ENCODE measurements at places on chromosomes 7 and 10.

- peak; percentile 61 for DNase-seq
Measured at GRCh38 chr7:129845972-129846327, 106.8 kb downstream of the UBE2H start.

DNA sequence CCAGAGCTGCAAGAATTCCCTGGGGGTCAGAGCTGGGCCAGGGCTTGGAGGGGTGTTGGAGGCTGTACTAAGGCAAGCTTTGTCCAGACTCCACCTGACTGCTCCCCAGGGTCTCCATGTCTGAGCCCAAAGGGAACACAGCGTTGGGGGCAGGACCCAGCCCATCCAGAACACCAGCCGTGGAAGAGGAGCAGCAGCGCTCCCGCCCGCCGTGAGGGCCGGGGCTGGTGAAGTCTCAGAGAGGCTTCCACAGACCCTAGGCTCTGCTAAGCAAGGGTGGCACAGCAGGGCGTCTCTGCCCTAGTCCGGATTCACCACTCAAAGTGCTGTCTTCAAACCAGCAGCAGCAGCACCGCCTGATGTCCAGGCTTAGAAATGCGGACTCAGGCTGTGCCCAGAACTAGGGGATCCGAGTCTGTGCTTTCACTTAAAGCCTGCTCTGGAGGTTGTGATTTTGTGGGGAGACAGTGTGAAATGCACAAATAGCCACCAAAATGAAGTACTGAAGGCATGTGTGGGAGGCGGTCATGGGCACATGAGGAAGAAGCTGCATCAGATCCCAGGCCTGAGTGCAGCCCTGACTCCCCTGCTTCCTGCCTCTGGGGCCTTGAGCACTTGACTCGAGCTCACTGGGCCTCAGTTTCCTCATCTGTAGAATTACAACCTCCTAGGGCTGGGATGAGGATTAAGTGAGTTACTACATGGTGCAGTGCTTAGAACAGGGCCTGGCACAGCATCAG, 16.6 kb upstream of the AQP1 start:
- no peak for DNase-seq

DNA sequence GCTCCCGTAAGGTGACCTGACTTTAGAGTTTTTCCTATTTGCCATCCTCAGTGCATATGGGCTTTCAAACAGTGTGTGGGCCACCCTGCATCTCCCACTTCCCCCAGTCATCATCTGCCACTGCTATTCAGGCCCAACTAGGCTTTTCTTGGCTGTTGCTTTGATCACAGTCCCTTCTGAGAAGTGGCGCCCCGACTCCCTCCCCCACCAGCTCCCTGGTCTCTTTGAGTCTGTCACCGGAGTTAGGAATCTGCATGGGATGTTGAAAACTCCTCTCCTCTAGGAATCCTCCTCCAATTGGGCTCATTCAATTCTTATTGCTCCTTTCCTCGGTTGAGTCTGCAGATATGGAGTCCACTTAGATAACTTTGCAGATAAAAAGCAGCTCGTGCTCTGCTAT, 32.1 kb downstream of the HIF1AN start:
- DNase-seq: no peak

- DNase-seq: no peak
Measured at GRCh38 chr10:58618158-58618676, 105.5 kb downstream of the BICC1 start.

- no peak for DNase-seq
Measured at GRCh38 chr7:41858201-41858600, 155.3 kb upstream of the INHBA start.

GRCh38 chr7:118080947-118081346, 103.0 kb upstream of the LSM8 start:
- no peak for DNase-seq

DNA sequence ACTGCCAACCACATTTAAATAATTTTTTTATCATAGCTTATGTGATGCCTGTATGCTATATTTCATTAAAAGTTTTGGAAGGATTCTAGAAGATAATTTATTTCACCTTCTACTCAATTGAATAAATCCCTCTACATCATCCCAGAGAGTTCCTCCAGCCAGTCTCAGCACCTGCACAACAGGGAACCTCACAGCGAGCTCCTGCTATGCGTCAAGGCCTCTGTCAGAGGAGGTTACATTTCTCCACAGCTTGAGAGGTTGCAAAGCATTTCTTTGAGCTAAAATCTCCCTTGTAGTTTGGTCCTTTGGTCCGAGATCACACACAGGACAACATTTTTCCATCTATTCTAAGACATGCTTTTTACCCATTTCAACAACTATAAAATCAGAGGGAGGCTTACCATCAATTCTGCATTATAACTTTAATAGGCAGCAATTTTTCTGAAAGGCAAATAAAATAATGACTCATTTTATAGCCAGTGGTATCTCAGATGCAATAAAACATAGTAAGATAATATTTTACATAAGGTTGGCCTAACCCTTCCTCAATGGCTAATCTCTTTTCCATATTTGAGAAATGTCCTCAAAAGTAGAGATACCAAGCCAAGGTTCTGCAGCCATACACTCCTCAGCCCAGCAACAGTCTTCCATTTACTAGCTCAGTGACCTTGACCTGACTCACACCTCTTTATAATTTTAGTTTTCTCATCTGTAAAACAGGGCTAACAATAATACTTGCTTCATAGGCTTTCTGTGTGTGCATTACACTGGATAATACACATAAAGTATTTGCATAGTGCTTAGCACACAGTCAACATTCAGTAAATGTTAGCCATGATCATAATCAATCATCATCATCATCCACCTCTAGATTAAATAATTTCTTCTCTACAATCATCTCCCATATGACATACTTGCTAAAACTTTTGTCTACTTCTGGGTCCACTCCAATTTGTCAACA, 68.8 kb downstream of the DOCK4 start:
- no peak for DNase-seq

DNA sequence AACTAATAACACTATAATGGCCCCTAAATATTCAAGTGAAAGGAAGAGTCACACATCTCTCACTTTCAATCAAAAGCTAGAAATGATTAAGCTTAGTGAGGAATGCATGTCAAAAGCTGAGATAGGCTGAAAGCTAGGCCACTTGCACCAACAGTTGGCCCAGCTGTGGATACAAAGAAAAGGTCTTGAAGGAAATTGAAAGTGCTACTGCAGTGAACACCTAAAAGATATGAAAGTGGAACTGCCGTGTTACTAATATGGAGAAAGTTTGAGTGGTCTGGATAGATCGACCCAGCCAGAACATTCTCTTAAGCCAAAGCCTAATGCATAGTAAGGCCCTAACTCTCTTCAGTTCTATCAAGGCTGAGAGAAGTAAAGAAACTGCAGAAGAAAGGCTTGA, 12.1 kb upstream of the SNX13 start:
- DNase-seq: no peak

- no peak for DNase-seq
Measured at GRCh38 chr10:78250313-78251015, 216.8 kb downstream of the RPS24 start.

DNA sequence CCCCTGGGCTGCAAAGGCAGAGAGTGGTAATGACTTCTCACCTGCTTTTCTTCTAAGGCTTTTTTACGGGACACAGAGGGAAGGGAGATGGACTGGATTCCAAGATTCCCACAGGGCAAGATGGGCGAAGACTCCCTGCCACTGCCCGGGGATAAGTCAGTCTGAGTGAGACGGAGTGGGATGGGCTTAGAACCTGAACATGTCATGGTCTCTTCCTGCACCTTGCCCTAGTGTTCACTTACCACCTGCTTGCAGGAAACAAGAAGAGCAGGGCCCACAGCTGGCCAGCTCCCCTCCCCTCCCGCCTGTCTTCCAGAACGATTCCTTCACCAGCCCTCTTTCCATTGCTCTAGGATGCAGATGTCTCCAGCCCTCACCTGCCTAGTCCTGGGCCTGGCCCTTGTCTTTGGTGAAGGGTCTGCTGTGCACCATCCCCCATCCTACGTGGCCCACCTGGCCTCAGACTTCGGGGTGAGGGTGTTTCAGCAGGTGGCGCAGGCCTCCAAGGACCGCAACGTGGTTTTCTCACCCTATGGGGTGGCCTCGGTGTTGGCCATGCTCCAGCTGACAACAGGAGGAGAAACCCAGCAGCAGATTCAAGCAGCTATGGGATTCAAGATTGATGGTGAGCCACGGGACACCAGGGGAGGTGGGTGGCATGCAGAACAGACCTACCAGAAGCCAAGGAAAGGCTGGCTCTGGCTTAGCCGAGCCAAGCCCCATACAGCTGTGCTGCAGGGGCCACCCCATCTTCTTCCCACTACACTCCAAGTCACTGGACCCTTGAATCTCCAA, 1.3 kb downstream of the SERPINE1 start:
- DNase-seq: no peak

- DNase-seq: no peak
Measured at GRCh38 chr10:130749911-130750310, 561.6 kb downstream of the TCERG1L start.

DNA sequence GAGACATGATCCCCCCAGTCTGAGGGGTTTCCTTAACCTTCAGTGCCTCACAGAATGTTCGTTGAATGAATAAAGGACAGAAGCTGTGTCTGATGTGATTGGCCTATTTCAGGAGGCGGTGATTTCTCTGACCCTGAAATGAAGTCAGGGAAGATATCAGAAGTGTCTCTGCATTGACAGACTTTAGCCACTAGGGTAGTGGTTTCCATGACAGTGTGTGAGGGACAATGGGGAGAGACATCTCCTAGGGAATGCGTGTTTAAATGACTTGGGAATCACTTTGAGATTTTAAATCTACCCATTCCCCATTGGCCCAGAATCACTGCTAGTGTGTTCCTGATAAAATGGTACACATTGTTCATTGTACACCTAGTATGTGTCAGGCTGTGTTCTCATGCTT, 132.0 kb downstream of the CFAP58 start:
- DNase-seq: no peak

- no peak for DNase-seq
Measured at GRCh38 chr7:43021431-43021830, 89.3 kb downstream of the MRPL32 start.

DNA sequence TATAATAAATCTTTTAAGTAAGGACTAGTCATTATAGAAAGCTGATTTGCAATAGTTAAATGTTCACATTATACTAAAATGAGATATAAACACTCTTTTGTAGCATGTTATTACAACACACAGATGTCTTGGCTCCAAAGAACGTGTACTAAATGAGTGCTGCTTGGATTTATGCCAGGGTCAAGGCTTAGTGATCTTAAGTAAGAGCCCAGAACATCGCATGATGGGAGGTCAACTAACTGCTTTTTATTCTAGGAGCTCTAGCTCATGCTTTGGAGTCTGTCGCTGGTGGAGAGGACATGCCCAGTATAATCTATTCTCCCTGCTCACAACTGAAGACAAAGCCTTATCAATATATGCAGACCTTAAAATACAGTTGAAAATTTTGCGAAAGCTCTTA, 315.1 kb downstream of the BBS9 start:
- no peak for DNase-seq

- peak; percentile 46 for DNase-seq
Measured at GRCh38 chr7:127809261-127809702, 157.3 kb downstream of the SND1 start.

DNA sequence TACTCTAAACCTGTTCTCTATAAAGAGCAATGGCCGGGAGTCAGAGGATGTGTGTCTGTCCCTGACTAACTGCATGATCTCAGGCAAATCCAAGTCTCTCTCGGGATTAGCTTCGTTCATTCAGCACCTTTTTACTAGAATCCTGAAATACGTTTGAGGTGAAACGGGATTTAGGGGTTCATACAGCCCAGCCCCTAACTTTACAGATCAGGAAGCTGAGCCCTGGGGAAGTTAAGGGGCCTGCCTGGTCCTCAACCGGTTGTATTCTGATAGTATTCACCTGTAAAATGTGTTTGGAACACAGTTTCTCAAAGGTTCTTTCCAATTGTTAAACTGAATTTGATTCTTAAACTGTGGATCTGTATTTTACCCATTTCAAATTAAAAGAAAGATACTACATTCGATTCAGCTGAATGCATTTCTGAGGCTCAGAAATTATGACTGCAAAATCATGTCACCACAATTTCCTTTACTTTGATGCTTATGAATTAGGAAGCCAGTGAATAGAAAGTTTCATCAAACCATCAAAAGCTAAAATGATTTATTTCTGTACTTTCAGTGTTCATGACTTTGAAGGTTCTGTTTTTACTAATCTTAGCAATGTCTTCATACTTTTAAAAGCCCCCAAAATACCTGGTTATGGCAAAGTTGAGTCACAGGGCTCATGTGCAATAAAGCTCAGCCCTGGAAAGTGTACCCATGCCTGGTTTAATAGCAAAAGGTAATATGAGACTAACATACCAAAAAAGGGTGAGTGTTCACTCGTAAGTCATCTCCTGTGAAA, 28.9 kb upstream of the EZH2 start:
- no peak for DNase-seq

DNA sequence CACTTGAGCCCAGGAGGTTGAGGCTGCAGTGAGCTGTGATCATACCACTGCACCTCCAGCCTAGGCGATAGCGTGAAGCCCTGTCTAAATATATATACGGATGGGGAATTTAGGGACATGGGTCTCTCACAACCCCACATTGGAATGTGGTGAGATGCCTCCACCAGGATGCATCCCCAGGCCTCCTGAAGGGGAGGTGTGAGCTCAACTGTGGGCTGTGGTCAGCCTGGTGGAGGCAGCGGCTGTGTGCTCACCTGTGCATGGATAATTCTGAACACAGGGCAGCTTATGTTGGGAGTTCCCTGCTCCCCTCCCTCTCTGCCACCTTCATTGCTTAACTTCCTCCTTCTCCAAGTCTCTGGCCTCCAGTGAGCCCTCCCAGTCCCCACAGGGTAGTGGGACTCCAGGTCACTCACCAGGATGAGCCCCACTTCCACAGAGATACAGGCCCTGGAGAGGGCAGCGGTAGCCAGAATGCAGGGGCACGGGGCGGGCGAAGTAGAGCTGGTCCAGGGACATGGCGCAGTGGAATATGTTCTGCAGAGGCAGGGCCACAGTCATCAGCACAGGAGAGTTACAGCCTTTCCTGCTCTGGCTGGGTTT, 30.4 kb downstream of the PYROXD2 start:
- DNase-seq: no peak

GRCh38 chr10:61994405-61995219, 93.1 kb downstream of the ARID5B start:
- no peak for DNase-seq

DNA sequence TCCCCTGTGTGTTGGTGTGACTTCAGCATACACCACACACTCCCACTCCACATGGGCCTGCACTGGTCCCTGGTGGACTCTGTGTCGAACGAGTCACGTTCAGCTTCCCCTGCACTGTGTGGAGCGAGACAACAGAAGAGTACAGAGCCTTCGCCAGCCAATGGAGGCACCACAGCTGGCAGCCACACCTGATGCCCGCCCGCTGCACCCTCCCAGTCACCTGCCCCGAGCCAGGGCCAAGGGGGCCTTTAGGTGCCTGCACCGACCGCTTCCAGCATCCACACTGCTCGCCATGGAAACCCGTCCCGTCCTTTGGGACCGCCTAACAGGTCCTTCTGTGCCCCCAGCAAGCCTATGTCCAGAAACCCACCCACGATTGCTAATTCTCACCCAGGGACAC, 9.2 kb downstream of the FOXL3 start:
- DNase-seq: no peak
